ENCODE measurements at places on chromosomes 1 and 21. TPM values are rescaled to one million over a fixed set of nuclear protein-coding genes. Genes with fewer than 3 reads are reported as not detected.

The DCAF6 gene
- polyA plus RNA-seq, result 124 TPM

The TRIM58 gene
- 0.07 TPM for polyA plus RNA-seq

The ILDR2 gene
- 0.95 TPM for polyA plus RNA-seq

The MANEAL gene
- 0.93 TPM for polyA plus RNA-seq

The ANKRD35 gene
- 1.4 TPM for polyA plus RNA-seq

Data from right cardiac atrium (tissue), 5 donors.